ENCODE measurements at places on chromosomes 4 and X. TPM values are rescaled to one million over a fixed set of nuclear protein-coding genes. Genes with fewer than 3 reads are reported as not detected.

The UGT2B11 gene
- 0.56 TPM for total RNA-seq

The STARD8 gene
- 9.9 TPM for total RNA-seq

DNA sequence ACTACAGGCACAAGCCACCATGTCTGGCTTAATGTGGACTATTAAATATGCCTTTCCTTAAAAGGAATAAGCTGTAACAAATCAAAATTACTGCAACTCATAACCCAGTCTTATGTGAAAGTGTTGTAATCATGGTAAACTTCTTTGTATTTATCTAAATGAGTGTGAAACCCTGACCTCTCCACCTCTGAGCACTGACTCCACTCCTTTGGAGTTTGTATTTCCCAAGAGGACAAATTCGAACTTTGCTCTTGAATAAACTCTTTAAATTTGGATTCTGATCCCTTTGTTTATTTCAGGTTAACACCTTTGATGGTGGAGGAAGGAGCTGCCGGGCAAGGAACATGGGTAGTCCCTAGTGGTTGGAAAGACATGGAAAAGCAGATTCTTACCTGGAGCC lies 48.3 kb upstream of the FAM9A start:
- no peaks in the 10 kb centered on the region for H3K4me1 ChIP-seq
- no peak for DNase-seq
- H3K27ac ChIP-seq: no peak overlapping the region
- no peaks in the 10 kb centered on the region for H3K36me3 ChIP-seq
- no peaks in the 10 kb centered on the region for H3K27me3 ChIP-seq

DNA sequence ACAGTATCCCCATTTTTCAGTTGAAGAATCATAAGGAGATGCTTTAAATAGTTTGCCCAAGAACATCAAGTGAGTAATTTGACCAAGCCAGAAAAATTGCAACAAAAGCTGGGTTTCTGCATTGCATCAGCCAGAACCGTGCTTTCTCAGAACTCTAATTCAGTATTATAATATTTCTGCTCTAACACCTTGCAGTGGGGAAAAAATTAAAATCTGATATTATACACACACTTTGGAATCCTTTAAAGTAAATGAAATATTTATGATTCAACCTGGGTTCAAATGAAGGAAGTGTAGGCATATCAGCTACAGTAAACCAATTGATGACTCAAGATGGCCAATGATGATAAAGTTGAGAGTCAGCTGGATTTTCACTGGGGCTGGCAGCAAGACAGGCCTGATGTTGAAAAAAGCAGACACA lies 387.6 kb upstream of the ZFP42 start:
- DNase-seq: no peak
- peaks cover 14% of the 10 kb centered on the region for H3K4me1 ChIP-seq
- no peak overlapping the region for H3K4me3 ChIP-seq
- peaks cover 16% of the 10 kb centered on the region for H3K27me3 ChIP-seq
- no peak overlapping the region for H3K27ac ChIP-seq

DNA sequence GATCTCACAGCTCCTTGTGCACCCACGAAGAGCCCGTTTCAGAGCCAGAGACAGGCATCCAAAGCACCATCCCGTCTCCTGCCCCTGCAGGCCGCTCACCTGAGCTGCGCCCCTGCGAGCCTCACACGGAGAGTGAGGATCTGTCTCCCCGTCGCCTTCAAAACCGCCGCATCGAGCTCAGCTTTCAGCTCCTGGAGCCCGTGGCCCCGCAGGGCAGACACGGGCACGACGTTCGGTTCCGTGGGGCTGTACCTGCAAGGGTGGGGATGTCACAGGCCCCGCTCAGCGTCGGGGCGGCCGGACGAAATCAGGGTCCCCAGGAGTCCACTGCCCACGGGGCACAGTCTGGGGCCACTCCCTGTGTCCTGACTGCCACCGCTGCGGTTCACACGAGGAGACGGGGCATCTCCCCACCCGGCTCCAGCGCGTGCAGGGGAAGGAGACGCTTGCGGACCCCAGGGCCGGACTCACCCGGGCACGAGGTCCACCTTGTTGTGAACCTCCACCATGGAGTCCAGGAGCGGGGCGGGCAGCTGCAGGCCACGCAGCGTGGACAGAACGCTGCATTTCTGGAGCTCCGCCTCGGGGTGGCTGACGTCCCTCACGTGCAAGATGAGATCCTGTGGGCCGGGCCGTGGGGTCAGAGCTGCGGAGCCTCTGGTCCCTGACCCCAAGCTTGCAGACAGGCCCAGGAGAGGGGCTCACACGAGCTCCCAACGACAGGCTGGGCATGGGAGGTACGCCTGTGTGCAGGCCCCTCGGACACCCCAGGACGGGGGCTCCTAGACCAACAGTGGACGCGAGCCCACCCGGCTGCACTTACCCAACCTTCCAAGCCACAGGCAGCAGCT lies 11.1 kb downstream of the GTPBP6 start:
- no peak for DNase-seq
- H3K4me1 ChIP-seq: no peaks in the 10 kb centered on the region
- H3K27me3 ChIP-seq: no peaks in the 10 kb centered on the region
- H3K36me3 ChIP-seq: peaks cover 25% of the 10 kb centered on the region
- no peak overlapping the region for H3K27ac ChIP-seq

Measured in type B pancreatic cell (in vitro differentiated cells).